ENCODE measurements at places on chromosomes 7 and 10.

DNA sequence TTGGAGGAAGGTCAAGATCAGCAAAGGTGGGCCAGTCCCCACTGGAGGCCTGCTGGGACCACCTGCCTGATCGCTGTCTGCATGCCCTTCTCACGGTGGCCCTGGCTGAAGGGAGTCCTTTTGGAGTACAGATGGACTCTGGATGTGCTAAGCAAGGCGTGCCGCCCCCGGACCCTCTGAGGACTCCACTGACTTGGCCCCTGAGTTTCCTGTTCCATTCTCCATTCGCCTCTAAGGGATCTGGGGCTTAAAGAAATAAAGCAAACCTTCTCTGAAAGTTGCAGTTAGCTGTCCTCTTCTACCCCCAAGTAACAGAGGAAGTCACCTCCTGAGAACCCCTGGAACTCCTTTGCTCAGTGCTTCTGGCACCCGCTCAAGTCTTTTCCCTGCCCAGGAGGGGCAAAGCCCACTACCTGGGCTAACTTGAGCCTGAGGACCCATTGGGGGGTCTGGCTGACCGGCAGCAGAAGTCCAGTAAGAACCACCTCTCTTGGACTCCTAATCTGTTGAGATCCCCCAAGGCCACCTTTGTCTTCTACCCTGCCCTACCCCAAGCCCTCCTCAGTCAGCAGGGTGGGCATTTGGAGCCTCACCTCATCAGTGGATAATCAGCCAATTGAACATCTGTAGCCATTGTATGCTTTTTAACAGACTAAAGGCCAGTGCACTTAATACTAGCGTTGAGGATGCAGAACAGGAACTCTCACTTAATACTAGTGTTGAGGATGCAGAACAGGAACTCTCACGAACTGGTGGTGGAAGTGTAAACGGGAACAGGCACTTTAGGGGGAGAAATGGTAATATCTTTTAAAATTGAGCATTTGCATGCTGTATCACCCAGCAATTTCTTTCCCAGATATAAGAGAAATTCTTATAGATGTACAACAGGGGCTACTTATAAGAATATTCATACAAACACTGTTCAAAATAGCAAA, 2.2 kb downstream of the TBATA start:
- no peak for DNase-seq

- DNase-seq, result no peak
Observed at GRCh38 chr10:45224219-45224841, 91.1 kb downstream of the OR13A1 start.

- DNase-seq, result no peak
Observed at GRCh38 chr10:97685395-97685958, 1.6 kb downstream of the AVPI1 start.

DNA sequence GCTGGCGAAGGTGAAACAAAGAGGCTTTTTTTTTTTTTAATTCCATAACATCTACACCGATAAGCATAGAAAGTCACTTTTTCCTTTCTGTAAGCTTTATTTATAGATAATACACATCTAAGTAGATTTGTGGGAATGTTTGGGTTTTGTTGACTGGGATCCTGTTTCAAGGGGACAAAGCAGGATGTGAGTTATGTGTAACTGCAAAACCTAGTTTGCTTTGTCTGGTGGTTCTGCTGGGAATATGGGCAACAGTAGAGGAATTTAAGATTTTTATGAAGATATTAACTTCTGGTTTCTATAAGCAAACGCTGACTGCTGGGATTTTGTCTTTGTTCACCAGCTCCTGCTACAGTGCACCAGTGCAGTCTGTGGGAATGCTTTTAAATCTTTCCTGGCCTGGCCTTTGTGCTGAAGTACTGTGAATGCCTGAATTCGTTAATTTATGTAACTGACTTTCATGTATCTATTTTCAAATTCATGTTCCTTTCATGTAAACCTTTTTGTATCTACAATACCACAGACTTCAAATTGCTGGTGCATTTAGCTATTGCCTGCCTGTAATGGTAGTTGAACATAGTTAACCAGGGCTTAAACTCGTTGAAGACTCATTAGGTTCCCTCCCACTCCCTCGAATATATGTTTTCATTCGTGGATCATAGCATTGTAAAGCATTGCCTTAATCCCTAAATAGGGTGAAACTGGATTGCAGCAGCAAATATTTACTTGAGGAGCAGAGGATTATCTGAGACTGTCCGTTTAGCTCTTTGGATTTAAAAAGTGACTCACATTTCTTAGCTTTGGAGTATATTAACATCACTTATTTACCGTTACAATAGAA, 1.5 kb downstream of the KLHL7 start:
- no peak for DNase-seq

DNA sequence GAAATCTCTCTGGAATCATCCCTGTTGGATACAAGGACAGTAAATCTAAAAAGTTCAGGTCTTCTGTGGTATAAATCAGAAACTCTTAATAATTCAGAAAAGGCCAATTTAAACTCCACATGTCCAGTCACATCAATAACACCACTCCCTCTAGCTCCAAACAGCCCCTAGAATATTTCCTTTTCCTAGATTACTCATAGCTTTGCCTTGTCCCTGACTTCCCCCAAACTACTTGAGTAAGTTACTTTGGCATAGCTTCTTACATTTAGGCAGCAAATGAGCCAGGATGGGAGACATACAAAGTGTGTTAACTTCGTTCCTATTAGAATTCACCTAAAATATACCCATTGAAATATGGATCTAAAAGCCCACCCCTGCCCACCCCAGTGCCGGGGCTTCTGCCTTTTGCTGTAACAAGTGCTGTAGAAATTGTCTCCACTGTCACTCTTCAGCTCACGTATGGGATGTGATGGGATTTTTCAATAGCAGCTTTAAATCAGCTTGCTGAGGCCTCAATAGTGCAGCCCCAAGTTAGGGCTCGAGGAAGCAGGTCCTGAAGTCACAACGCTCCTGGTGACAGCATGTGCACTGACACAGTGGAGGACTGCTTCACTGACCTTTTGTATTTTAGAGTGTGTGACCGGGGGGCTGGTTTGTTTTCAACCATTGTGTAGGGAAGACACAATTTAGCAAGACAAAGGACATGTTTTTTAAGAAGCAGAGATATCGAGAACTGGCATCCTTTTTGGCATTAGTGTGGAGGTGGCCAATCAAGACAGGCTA, 218.2 kb upstream of the KMT2E start:
- no peak for DNase-seq

GRCh38 chr7:130721486-130722277, 12.3 kb downstream of the KLF14 start:
- peak; percentile 22 for DNase-seq

DNA sequence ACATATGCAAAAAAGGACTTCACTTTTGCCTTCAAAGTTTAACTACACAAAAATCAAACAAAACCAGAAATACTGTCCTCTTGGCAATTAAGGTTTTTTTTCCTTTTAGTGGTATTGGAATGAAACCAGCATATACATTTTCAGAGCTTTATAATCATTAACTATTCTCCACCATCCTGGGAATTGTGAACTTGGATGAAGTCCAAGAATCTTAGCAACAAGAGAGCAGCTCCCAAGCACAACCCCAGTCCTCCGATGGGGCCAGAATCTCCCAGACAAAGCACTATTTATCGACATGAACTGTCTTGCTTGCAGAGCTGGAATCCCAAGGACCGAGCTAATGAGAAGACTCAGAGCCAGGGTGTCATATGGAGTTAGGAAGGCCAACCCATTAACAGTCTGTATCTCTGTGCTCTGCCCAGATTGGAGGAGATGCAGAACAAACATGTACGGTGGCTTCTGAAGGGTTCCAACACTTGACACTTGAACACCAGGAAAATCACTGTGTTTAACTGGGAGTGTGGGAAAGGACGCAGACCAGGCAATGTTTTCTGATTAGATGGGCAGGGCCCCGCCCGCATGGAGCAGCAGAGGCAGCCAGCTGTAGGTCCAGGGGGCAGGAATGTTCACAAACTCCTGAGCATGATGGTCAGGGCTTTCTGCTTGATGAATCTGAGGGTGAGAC, 35.5 kb downstream of the PPP1R3C start:
- no peak for DNase-seq

DNA sequence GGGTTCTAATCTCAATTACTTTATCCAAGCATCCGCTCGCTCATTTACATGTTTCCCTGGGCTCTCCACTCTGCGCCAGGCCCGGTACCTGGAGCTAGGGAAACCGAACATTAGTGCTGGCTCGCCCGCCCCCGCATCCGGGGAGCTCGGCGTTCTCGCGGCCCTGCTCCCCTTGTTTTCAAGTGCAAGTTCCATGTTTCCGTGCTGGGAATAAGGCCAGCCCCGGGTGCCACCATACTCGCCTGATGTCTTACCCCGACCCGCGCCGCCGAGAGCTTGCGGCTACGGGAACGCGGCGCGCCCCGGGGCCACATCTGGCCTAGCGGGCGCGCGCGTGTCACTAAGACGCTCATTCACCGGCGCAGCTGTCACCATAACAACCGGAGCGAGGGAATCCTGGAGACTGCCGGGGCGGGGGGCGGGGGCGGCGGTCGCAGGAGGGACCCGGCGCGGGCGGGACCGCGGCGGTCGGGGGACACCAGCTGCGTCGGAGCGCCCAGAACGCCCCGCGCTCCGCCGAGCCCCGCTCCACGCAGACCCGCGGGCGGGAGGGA, at the start of gene NEURL1:
Gene NEURL1, plus strand, starts transcription at position 344 of the 554 bp plus-strand sequence. CDS start 683 bp downstream, outside the sequence.
- DNase-seq, result no peak

- no peak for DNase-seq
Observed at GRCh38 chr10:14904316-14904732, 25.7 kb downstream of the SUV39H2 start.

All from NCI-H187 treated with DMSO at 0.1 percent for 48 hours (cell line).